ENCODE measurements at places on chromosomes 7 and 10.

- no peak for DNase-seq
These were observed 162.8 kb upstream of the TNRC18 start for GRCh38 chr7:5586279-5586962.

DNA sequence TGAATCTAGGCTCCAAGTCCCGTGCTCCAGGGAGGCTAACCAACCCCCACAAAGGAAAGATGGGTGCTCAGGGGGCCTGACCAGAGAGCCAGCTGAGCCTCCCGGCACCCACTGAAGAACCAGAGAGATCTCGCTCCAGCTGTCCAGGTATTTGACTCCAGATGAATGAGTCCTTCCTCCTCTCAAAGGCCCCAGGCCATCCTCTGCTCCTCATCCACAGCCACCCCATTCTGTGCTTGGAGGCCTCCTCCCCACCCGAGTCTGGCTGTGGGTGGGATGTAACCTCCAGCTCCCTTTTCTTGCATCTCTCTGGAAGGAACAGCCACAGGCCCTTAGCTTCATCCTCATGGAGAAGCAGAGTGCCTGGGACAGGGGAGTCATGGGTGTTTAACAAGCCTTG, 44.6 kb downstream of the VSTM4 start:
- no peak for DNase-seq

DNA sequence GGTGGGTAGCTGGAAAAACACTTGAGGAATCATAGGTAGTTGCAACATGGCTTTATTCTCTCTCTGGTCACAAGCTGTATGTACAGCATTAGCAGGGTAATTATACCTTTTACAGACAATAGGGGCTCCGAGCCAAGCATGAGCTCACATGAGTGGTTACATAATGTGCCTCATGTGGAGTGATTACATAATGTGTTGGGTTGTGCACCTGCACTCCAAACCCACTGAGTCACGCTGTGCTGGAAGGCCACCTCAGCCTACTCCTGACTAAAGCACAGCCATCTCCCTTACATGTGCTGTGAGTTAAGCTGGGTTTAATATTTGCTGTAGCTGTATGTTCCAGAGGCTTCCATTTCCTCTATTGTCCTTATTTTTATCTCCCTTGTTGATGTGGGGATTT, 348.7 kb upstream of the SEMA3C start:
- DNase-seq, result no peak

- no peak for DNase-seq
These were observed 304.2 kb downstream of the RPS24 start for GRCh38 chr10:78337646-78338391.

DNA sequence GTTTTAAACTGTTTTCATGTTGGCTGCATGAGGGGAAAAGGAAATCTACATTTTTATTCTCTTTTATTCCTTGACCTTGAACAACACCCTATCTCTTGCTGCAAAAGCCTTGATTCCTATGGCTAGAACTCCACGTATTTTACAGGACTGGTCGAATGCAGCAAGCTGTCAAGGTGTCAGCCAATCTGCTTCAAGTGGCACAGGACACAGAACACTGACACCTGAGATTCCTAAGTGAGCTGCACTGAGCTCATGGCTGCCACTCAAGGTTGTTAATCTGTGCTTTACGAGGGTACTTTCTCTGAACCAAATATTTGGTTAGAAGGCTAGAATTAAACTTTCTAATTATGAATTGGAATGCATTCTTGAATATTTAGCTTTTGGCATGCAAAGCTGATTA, 349.7 kb upstream of the COBL start:
- DNase-seq, result no peak

GRCh38 chr7:25482631-25483030, 254.3 kb upstream of the NPVF start:
- DNase-seq, result no peak

DNA sequence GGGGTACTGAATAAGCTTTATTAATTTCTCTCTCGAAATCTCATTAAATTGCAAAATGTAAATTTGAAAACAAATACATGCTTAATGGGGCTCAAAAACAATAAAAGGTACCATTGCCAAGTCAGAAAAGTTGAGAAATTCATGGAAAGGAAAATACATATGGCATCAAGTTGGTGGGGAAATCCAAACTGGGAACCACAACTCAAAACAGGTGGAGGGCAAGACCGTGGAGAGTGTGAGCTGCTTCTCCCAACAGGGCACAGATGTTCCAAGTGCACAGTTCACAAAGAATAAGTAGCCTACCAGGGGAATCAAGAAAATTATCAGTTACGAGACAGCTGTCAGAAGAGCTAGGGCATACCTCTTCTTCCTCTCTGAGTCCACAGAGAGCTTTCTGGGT, 26.6 kb downstream of the MKX start:
- DNase-seq, result no peak

DNA sequence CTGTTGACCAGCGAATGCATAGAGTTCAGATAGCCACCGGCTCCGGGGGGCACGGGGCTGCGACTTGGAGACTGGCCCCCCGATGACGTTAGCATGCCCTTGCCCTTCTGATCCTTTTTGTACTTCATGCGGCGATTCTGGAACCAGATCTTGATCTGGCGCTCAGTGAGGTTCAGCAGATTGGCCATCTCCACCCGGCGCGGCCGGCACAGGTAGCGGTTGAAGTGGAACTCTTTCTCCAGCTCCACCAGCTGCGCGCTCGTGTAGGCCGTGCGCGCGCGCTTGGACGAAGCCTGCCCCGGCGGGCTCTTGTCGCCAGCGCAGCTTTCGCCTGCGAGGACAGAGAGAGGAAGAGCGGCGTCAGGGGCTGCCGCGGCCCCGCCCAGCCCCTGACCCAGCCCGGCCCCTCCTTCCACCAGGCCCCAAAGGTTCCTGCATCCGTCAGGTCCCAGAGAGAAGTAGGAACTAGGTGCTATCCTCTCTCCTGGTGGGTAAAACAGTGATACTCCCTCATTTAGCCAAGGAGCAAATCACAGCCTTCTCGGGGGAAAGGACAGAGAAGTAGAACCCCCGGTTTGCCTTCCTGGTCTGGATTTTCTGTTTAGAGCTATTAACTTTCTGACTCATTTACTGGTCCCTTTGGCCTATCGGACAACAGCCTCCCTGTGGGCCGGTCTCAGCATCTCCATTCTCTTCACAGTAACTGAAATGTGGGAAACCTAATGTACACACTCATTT, 6.1 kb upstream of the HOXA2 start:
- DNase-seq, result no peak

GRCh38 chr7:30222515-30223215, 61.7 kb upstream of the ZNRF2 start:
- DNase-seq, result no peak

DNA sequence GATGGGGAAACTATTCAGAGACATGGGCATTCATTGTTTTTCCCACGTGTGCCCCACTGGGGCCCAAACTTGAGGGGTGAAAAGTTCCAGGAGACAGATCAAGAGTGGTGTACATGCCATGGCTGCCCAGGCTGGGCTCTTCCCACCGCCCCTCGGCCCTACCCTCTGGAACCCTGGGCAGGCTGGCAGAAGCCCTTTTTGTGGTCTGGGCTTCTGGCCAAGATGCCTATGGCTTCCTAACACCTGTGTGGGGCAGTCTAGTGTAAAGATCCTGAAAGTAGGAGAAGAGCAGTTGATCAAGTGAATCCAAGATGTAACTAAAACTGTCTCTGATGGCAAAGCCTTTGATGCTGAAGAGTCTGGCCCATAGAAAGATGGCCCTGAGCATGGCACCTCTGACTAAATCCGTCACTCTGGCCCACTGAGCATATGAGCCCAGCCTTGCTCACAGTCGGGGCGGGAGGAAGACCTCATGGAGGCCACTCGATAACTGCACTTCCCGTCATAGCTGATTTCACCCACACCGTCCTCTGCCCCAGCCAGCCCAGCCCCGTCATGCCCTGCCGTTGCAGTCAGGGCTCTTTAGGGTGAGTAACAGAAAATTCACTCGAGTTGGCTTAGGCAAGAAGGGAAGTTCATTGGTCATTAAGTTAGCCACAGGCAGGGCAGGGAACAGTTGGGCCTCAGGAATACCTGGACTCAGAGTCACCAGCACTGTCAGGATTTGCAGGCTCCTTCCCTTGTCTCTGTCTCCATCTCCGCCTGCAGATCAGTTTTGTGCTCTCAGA, 37.9 kb upstream of the MTPAP start:
- no peak for DNase-seq

DNA sequence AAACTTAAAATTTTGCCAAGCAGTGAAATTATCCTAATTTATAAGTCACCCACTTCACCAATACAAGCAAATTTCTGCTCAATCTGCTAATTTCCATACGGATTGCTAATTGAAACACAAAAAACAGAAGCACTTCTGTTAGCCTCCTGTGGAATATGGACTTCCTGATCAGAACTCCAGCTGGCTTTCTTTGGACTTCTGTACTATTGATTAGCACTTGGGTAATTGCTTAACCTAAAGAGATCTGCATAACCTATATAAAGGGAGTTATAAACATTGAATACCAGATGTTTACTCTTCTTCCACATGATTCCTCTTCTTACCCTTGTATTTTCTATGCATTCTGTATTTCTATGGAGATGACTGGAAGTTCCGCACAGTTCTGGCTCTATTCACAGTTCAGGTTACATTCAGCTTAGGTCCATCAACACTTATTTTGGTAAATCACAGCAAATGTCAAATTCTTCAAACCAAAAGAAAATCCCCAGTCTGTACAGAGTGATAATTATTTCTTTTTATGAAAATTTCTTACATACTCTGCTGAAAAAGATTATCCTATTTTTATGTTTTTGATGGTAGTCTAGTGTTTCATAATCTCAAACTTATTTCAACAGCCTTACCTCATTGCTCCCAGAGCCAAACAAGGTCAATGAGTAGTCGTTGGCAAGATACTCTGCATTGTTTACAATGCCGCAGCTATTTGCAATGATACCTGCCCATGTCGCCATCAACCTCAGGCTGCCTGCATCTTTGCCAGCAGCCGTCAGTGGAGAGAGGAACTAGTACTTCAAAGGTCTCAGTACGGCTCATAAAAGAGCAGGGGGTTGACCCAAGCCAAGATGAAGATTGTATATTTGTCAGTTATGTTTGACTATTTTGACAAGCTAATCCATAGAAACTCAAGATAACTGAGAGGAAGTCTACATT, 225.6 kb downstream of the AHR start:
- DNase-seq, result no peak

GRCh38 chr10:112335868-112336265, 38.0 kb upstream of the ACSL5 start:
- no peak for DNase-seq

- no peak for DNase-seq
These were observed 184.4 kb downstream of the PON1 start for GRCh38 chr7:95139922-95140321.

DNA sequence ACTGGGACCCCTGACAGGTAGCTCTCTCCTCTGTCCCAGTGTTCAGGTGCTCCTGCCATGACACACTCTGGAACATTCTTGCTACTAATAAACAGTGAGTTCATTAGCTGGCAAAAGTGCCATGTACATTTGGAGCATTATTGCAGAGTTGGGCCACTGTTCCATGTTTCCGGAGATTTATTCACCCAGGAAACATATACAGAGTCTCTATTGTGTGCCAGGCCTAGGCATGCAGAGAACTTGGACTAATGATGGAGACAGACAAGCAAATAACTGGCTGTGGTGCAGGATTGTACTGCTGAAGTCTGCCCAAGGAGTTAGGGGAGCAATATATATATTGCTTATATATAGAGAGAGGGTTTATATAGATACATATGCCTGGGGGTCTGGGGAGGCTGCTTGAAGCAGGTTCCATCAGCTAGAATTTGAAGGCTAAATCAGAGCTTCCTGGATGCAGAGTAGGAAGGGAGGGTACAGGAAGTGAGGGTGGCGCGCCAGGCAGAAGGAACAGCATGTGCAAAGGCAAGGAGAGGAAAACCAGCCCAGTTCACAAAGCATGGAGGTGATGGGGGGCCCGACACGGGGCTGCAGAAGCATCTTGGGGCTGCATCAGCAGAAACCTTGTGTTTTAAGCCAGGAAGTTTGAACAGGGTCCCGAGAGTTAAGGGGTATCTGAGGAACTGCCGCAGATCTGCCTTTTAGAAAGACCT, 22.7 kb upstream of the EEPD1 start:
- no peak for DNase-seq

GRCh38 chr10:103168438-103168837, 24.6 kb downstream of the NT5C2 start:
- DNase-seq, result no peak

GRCh38 chr7:132295175-132295574, 281.1 kb downstream of the PLXNA4 start:
- DNase-seq, result no peak

DNA sequence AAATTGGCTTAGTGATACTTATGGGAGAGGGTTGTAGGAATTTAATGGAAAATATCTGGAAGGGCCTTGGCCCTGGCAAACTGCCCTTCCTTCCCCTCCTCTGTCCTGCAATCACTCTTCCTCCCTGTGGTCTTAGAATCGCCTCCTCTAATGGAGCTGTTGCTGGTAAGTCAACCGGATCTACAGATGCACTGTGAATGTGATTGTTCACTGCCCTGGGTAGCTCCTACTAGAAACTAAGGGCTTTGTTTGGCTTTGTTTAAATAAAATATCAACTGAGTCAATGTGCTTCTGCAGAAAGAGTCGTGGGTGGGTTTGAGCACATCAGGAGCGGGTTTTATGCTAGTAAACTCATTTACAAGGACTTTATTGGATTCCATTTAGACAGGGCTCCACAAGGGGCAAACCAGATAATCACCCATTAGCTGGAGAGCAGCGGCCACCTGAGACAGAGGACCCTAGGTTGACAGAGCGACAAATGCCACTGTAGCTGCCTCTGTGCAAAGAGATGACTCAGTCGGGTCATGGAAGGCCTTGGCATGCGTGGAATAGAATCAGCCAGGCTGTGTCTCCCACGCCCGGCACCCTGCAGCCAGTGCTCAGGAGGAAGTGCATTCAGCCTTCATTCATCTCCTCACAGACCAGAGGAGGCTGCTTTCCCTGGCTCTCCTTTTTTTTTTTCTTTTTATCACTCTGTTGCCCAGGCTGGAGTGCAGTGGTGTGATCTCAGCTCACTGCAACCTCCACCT, 97.9 kb downstream of the GAD2 start:
- DNase-seq, result no peak

DNA sequence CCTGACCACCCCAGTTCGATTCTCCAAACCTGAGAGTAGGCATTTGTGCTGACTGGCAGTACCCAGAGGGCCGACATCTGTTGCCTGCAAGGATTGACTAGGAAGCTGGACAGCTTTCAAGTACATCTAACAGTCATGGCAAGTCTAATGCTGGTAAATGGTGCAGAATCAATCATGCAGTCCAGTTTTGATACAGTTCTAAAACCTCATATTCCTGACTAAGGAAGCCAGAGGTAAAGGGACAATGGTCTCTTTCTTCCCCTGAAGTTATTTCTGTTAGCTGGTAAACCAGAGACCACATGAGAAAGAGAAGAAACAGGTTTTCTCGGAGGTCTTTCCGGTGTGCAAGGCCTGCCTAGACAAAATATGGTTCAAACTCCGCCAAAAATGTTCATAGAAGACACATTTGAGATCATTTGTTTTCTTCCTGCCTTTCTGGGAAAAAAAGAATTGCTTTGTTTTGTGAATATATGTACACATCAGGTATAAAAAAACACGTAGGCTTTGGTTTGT, 97.1 kb downstream of the WDR37 start:
- no peak for DNase-seq

All from esophagus squamous epithelium (tissue), 5 donors.